Glutamatergic neuron (in vitro differentiated cells): ENCODE measurements at places on chromosomes 16 and 17. TPM values are rescaled to one million over a fixed set of nuclear protein-coding genes. Genes with fewer than 3 reads are reported as not detected.

DNA sequence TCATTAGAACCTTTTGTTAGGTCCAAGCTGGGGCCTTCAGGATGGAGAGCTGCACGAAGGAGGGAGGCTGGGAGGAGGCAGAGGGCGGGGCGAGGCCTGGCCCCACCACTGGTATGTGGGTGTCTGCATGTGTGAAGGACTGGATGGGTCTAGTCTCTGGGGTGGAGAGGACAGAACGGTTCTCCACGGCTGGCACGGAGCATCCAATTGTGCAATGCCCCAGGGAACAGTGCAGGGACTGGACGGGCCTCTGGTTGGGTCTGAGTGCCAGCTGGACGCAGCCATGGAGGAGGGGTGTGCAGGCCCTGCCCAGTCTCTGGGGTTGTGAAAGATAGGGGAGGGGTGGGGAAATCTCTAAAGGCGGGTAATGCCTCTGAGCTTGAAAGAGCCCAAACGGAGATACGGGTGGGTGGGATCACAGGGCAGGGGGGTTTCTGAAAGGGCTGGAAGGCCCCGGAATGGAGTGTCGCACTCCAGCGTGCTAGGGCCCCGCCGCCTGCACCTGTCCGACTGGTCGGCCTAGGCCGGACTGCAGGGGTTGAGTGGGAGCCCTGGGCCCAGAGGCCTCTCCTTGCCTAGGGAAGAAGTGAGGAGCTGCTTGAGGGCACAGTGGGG lies 1.6 kb downstream of the PPL start:
- peaks cover 9% of the 10 kb centered on the region for H3K27me3 ChIP-seq
- no peak overlapping the region for H3K27ac ChIP-seq
- H3K4me3 ChIP-seq: peak overlapping the region; percentile 25

Gene KIF19
- 80.8 TPM for total RNA-seq

DNA sequence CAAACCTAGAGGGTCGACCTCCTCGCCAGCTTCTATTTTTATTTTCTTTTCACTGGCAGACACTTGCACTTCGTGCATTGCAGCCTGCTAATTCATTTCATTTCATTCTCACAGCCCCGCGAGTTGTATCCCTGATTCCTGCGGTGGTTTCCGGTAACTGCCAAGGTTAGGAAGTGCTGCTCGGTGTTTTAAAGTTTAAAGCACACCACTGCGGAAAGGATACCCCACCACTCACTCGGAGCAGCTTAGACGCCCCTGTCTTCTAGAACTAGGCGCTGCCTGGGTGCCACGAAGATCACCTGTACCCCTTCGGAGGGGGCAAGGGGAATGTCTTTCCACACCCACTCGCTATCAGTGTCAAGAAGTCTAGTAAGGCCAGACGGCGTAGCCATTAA lies 509 bp downstream of the CNEP1R1 start:
- no peak overlapping the region for H3K27ac ChIP-seq
- H3K4me3 ChIP-seq: peak overlapping the region; percentile 93
- no peaks in the 10 kb centered on the region for H3K27me3 ChIP-seq
- H3K36me3 ChIP-seq: no peaks in the 10 kb centered on the region

- DNase-seq: no peak
- H3K27me3 ChIP-seq: peaks cover 2% of the 10 kb centered on the region
- no peaks in the 10 kb centered on the region for H3K36me3 ChIP-seq
- no peak overlapping the region for H3K4me3 ChIP-seq
These were observed 16.3 kb downstream of the PIPOX start for GRCh38 chr17:29059281-29059680.

DNA sequence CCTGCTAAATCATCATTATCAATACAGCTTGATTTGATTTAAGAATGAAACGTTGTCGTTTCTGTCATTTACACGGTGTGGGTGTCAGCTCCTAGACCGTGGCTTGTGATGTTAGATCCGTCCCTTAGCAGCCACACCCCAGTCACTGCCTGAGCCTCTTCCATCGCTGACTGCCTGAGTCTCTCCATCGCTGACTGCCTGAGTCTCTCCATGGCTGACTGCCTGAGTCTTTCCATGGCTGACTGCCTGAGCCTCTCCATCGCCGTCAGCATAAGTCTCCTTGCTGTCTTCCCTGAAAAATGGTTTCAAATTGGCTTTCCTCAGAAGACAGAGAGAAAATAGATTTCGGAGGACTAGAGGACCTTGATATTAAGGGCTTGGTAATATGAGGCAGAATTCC lies 53.8 kb upstream of the CMIP start:
- peaks cover 12% of the 10 kb centered on the region for H3K36me3 ChIP-seq
- peaks cover 2% of the 10 kb centered on the region for H3K27me3 ChIP-seq
- no peak overlapping the region for H3K27ac ChIP-seq
- peaks cover 1% of the 10 kb centered on the region for H3K4me1 ChIP-seq

Gene ABAT
- total RNA-seq: 70.9 TPM

Gene IL17C
- total RNA-seq: not detected

DNA sequence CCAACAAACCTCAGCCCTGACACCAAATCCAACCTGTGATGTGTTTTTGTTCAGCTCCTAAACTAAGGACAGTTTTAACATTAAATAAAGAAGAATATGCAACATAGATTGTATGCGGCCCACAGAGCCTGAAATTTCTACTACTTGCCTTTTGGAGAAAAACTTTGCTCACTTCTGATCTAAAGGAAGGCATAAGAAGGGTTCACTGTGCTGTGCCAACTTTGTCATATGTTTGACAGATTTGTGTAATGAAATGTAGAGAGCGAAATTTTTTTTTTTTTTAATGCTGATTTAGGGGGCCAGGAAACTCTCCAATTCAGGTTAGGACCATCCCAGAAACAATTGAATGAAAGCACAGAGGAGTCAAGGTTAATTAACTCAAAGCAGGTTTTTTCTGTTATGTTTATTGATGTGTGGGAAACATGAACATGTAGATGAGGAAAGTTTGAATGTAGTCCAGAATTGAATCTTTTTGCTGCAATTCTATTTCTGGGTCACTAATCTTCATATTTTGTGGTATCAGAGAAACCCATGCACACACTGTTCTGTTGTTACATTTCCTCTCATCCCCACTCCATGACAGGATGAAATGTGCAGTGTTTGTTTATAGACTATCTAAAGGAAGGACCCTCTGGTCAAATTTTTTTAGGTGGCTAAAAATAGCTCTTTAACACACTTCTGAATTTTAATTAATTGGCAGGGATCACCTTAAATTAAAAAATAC lies 71.5 kb downstream of the TAOK1 start:
- peaks cover 13% of the 10 kb centered on the region for H3K4me1 ChIP-seq
- H3K27ac ChIP-seq: no peak overlapping the region
- H3K27me3 ChIP-seq: no peaks in the 10 kb centered on the region
- no peaks in the 10 kb centered on the region for H3K36me3 ChIP-seq
- no peak for DNase-seq
- no peak overlapping the region for H3K4me3 ChIP-seq

- H3K4me3 ChIP-seq: no peak overlapping the region
- no peaks in the 10 kb centered on the region for H3K36me3 ChIP-seq
- H3K27me3 ChIP-seq: no peaks in the 10 kb centered on the region
- H3K27ac ChIP-seq: no peak overlapping the region
- H3K4me1 ChIP-seq: peaks cover 11% of the 10 kb centered on the region
These were observed 6.0 kb upstream of the LPCAT2 start for GRCh38 chr16:55502801-55503366.

Gene NSMCE1
- 32.7 TPM for total RNA-seq

- no peak overlapping the region for H3K27ac ChIP-seq
- peaks cover 8% of the 10 kb centered on the region for H3K27me3 ChIP-seq
- H3K4me3 ChIP-seq: peak overlapping the region; percentile 61
- H3K4me1 ChIP-seq: peaks cover 2% of the 10 kb centered on the region
- no peak for DNase-seq
These were observed 13.4 kb upstream of the GNG13 start for GRCh38 chr16:813916-814412.

DNA sequence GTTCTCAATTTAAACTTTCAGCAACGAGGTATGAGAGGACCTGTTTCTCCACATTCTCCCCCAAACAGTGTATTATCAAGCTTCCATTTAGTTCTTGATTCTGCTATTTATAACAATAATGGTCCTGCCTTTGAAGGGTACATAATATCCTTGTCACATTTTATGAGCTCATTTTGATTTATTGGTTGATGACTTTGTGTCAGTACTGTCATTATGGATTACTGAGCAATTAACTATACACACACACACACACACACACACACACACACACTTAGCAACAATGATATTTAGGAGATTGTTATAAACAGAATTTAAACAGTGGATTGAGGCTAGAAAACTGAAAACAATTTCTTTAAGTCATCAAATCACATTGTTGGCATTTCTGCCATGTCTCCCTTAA lies 7.0 kb downstream of the TMIGD1 start:
- DNase-seq: no peak
- H3K36me3 ChIP-seq: no peaks in the 10 kb centered on the region
- peaks cover 4% of the 10 kb centered on the region for H3K27me3 ChIP-seq
- no peaks in the 10 kb centered on the region for H3K4me1 ChIP-seq
- H3K27ac ChIP-seq: no peak overlapping the region

DNA sequence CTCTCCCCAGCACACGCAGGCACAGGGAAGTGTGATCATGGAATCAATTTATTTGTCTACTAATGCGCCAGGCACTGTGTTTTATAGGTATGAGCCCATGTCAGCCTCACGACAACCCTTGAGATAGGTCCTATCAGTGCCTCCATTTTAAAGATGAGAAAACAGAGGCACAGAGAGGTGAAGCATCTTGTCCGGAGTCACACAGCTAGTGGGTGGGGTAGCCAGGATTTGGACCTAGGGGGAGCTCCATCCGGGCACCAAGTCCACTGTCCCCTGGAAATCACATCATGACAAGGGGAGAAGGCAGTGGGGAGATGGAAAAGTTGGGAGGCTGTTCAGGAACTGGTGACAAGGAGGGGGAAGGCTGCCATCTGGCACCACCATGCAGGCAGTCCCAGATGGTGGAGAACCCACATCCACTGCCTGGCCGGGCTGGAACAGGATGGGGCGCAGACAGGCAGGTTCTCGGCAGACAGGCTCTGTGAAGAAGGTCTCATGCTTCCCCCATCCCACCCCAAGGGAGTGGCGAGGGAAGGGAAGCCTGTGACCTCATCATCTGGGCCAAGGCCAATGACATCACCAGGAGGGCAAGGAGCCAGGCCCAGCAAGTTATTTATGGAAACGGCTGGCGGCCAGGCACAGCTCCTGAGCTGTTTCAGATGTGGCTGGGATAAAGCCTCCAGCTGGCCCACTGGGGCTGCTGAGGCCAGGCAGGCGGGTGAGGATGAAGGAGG lies 126.0 kb upstream of the SDK2 start:
- no peak overlapping the region for H3K4me3 ChIP-seq
- peak; percentile 83 for DNase-seq
- peaks cover 5% of the 10 kb centered on the region for H3K36me3 ChIP-seq
- H3K4me1 ChIP-seq: peaks cover 34% of the 10 kb centered on the region
- peak overlapping the region; percentile 75 for H3K27ac ChIP-seq
- H3K27me3 ChIP-seq: peaks cover 16% of the 10 kb centered on the region

DNA sequence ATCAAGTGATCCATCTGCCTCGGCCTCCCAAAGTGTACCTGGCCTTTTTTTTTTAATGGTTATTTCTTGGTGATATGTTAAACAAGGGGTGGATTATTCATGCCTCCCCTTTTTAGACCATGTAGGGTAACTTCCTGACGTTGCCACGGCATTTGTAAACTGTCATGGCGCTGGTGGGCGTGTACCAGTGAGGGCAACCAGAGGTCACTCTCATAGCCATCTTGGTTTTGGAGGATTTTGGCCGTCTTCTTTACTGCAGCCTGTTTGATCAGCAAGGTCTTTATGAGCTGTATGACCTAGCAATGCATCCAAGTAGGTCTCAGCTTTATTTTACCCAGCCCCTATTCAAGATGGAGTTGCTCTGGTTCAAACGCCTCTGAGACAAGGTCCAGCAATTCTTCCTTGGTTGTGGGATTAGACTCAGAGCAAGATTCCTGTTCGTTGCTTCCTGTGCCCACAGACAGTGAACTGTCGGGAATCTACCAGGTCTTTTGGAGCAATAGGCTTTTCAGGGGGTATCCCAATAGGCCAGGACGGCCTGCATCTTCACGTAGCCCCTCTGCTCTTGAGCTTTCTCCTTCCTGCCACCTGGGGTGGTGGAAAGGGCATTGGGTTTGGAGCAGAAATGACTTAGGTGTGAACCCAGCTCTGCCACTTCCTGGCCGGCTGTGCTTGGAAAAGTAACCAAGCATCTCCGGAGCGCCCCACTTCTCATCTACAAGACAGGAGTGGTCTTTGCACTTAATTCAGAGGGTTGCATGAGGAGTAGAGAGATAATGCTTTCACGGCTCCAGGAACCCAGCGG lies 52.9 kb upstream of the SEC14L1 start:
- H3K27me3 ChIP-seq: peaks cover 1% of the 10 kb centered on the region
- H3K27ac ChIP-seq: peak overlapping the region; percentile 92
- peak overlapping the region; percentile 97 for H3K4me3 ChIP-seq
- no peak for DNase-seq
- no peaks in the 10 kb centered on the region for H3K36me3 ChIP-seq

Gene MAPT
- total RNA-seq: 123 TPM

- peak overlapping the region; percentile 93 for H3K4me3 ChIP-seq
- no peaks in the 10 kb centered on the region for H3K36me3 ChIP-seq
- H3K27ac ChIP-seq: no peak overlapping the region
- DNase-seq: peak; percentile 39
These were observed 604 bp downstream of the HS3ST3B1 start for GRCh38 chr17:14301279-14302090.

DNA sequence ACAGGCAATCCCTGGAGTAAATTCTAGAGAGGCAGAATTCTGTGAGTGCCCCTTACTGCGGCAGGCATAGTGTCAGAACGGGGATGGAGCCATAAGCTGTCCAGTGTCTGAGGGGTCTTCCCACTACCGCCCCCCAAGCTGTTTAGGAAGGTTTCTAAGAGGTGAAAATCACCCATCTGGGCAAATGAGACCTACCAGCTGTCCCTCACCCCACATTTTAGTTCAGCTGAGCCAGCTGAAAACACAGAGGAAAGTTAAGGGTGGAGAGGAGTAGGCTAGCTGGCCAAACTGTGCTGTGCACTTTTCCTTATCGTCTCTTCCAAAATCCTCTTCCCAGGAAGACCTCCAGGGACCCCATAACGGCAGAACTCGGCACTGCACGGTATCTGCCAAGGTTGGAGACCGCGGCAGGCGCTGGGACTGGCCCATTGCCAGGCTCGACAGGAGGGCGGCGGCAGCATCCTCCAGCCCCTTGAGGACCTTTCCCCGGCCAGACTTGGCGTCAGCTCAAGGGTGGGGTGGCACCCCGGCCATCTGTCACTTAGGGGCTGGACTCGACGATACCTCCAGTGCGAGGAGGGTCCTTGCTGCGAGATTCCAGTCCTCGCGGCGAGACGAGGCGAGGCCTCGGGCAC lies 955 bp downstream of the ACLY start:
- H3K27me3 ChIP-seq: peaks cover 4% of the 10 kb centered on the region
- peak overlapping the region; percentile 86 for H3K27ac ChIP-seq
- peaks cover 40% of the 10 kb centered on the region for H3K4me1 ChIP-seq
- peak overlapping the region; percentile 86 for H3K4me3 ChIP-seq

- H3K27me3 ChIP-seq: peaks cover 2% of the 10 kb centered on the region
- H3K27ac ChIP-seq: no peak overlapping the region
- DNase-seq: peak; percentile 49
- no peaks in the 10 kb centered on the region for H3K36me3 ChIP-seq
- H3K4me1 ChIP-seq: no peaks in the 10 kb centered on the region
These were observed 19.2 kb upstream of the ABAT start for GRCh38 chr16:8655184-8655717.
